Activated CD8-positive, alpha-beta memory T cell treated with anti-CD3 and anti-CD28 coated beads for 48 hours (primary cell): ENCODE measurements at places on chromosomes 5 and 9.

DNA sequence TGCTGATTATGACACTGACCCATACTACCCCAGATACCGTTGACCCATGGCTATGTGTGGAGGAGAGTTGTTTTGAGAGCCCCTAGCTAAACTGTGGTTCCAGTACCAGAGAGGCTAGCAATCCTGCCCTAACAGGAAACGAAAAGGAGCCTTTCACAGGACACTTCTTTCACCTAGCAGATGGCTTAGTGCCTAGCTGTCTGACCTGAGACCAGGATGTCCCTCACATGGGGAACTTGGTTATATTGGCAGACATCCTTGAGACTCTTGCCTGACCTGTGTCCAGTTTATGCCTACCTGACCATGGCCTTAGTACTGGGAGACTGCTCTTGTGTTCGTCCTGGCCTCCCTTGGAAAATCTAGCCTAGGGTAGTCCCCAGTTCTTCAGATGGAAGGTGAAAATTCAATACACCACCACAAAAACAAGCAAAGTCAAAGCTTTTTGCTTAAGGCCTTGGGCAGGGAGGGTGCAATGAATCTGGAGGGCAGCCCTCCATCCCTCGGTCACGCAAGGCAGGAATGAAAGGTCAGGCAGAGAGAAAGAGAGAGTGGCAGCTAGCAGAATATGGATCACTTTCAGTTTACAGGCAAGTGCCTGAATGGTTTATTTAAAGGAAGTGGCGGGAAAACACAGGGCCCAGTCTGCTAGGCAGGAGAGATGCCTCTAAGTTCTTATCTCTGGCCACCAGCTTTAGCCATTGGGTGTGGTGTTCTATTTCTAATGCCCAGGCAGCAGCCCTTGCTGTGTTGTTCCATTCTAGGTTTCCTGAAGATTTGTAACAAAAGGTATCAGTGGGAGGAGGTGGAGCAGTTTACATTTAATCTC is 16.4 kb upstream of the ZNF474 start:
- no peak for DNase-seq

- no peak for DNase-seq
Measured at GRCh38 chr5:145203193-145203592, 631.9 kb downstream of the PRELID2 start.

- no peak for DNase-seq
Measured at GRCh38 chr5:122863240-122863639, 17.8 kb downstream of the SNX24 start.

DNA sequence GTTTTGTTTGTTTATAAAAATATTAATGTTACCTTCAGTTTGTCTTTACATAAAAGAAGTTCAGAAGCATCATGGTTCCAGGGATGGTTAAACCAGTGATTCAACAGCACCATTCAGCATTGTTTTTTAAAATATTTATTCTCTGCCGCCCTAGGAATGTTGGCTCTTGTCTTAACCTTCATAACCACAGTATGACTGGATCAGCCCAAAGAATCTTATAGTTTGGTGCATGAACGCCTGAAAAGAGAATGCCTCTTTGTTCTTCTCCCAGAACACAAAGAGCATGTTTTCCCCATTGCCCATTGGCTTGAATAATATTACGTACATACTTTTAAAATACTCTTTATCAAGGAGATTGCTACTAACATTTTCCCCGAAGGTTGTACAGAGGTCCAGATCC is 413.4 kb downstream of the ANXA1 start:
- DNase-seq = no peak

- no peak for DNase-seq
Measured at GRCh38 chr5:55104036-55104772, 1.8 kb downstream of the GZMA start.
